ENCODE measurements at places on chromosomes 7 and 10.

DNA sequence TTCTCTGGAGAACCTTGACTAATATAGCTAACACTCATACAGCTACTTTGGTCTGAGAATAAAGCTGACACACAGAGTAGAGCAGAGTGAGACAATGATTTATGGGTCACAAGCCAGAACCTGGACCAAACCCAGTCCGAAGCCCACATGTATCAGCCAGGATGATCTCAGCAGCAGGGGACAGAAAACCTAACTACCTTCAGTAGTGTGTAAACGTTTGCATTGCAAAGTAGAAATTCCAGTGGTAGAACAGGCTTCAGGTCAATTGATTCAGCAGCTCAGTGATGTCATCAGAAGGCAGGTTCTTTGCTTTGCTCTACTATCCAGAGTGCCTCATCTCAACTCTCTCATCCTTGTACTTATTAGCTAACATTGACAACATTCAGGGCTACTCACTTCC is 62.5 kb upstream of the PALS2 start:
- DNase-seq = no peak

- DNase-seq = no peak
Observed at GRCh38 chr7:112407261-112407660, 43.0 kb upstream of the IFRD1 start.

- DNase-seq = no peak
Observed at GRCh38 chr7:94514140-94514889, 4.7 kb downstream of the CASD1 start.

DNA sequence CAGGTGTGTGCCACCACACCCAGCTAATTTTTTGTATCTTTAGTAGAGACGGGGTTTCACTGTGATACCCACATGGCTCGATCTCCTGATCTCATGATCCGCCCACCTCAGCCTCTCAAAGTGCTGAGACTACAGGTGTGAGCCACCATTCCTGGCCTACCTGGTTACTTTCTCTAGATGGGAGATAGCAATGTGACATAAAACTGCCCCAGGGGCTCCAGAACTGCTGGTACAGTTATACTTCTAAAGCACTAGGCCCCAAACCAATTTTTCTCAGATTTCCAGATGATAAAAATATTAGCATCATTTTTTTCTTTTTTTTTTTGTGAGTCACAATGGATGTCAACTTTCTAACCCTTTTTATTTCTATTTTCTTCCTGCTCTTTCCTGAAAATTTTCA is 27.4 kb downstream of the ITGB8 start:
- DNase-seq = no peak

- no peak for DNase-seq
Observed at GRCh38 chr7:31079126-31079823, 27.2 kb downstream of the ADCYAP1R1 start.

DNA sequence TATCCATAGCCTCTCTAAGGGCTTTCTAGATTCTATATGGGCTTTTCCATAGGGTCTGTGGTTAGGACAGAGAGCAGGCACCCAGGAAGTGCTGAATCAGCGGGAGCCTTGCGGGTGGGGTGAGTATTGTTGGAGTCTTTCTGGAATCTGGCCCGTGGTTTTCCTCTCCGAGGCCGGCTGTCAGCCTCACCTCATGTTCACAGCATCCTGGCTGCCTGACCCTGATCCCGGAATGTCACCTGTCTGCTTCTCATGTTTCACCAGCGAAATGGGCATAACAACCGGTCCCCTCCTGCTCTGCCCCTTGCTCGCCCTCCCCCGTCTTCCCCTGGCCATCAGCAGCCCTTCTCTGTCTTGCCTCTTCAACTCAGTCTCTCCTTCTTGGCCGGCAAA is 36.5 kb downstream of the DDIT4 start:
- no peak for DNase-seq

DNA sequence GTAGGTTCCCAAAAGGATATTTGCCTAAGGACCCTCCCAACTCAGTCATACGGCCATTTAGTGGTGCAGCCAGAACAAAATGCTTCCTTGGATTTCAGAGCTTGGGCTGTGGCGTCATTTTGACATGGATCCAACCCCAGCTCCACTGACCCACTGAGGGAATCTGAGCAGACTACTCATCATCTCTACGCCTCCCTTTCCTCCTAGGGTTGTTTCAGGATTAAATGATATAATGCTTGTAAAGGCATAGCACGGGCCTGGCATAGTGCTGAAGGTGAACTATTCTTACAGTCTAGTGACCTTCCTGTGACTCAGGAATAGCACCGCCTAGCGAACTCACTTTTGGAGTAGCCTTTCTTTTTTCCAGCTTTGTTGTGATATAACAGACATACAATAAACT is 70.3 kb upstream of the LOXL4 start:
- no peak for DNase-seq

DNA sequence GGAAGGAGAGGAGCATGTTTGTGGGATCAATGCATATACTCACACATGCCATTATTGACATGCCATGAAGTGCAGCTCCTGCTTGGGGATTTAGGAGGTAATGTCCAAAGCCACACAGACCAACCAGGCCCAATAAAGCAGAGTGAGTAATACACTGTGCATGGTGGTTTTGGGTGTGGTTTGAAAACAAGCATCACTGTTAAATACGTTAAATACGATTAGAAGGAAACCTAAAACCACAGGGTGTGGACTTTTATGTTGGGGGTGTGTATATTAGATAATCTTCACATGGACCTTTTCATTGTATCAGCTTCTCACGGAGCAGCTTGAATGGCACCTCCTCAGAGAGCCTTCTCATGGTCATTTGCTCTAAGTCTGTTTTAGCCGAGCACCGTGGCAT is 10.4 kb upstream of the EIF3A start:
- no peak for DNase-seq

DNA sequence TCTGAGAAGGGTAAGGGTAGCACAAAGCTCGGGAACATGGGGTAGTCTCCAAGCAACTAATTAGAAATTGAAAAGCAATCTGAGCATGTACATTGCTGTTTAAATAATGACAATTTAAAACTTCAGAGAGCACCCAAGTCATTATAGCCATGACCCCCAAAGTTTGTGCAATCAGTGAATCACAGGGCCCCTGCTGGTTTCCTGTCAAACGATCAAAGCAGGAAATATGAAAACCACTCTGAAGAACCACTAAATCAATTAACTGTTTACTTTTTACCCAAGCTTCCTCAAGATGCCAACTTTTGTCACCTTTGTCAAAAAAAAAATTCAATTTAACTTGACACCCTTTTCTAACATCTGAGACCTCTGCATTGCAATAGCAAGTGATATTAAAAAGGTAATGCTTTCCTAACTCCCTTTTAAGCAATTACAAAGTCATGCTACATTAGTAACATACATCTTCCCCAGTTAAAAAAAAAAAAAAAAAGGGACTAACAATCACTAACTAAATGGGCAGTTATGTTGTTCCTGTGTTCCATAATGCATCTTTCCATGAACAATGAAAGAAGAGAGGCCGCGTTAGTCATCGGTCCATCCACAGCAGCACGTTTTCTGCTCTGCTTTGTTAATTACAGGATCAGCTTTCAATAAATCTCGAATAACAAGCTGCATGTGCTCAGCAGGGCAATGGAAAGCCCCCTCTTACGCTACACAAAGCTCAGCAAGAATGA is 80.6 kb downstream of the ETV1 start:
- no peak for DNase-seq

DNA sequence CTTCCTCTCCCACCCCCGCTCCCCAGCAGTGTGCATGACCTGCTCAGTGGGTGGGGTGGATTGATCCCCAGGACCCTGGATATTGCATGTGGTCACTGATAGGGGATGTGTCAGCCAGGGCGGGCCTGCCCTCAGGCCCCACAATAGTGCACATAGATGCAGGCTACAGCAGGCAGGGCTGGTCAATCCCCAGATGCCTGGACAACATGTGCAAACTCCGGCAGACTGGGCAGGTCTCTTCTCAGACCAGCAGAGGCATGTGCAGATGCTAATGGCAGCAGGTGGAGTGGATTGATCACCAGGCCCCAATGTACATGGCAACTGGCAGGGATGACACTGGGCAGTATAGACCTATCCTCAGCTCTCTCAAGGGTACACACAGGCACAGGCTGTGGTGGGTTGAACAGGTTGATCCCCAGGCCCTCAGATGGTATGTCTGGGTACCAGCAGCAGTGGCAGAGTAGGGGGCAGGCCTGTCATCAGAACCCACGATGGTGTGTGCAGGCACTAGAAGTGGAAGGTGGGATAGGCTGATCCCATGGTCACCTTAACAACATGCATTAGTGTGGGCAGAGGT is 98.6 kb downstream of the LANCL2 start:
- no peak for DNase-seq

DNA sequence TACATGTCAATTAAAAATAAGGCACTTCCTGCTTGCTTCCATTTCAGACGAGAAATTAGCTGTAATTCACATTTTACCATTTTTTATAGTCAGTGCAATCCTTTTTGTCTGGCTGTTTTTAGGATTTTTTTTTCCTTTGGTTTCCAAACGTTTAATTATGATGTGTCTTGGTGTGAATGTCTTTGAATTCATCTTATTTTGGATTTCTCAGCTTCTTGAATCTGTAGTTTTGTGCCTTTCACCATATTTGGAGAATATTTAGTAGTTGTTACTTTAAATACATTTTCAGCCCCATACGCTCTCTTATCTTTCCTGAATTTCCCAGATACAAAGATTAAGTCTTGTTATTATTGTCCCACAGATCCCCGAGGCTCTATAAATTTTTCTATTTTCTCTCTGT is 2.4 kb upstream of the SCART1 start:
- no peak for DNase-seq

DNA sequence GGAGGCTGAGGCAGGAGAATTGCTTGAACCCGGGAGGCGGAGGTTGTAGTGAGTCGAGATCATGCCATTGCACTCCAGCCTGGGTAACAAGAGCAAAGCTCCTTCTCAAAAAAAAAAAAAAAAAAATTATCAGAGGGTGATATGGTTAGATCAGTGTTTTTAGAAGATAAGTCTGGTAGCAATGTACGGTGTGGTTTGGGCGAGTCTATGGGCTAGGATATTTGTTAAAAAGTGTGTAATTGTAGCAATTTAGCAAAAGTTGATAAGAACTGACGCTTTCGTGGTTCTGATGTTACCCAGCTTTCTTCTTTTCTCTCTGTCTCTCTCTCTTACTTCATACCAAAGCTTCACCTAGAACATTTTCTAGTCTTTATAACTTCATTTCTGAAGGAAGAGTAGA is 6.9 kb upstream of the CYP51A1 start:
- no peak for DNase-seq

DNA sequence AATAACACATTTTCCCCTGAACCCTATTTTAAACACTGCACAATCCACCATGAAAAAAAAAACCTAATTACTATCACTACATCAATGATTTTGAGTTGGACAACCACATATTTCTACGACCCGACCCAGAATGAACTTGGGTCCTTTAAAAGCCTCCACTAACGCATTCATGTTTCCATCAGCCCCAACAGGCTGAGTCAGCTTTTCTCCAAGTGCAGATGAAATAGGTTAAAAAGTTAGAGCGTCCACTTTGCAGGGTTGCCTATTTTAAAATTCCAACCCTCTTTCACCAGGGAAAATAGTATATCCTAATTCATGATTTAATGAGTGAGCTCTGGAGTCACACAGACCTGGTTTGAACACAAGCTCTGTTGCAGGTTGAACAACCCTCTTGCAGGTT is 501.0 kb upstream of the SORCS1 start:
- no peak for DNase-seq

DNA sequence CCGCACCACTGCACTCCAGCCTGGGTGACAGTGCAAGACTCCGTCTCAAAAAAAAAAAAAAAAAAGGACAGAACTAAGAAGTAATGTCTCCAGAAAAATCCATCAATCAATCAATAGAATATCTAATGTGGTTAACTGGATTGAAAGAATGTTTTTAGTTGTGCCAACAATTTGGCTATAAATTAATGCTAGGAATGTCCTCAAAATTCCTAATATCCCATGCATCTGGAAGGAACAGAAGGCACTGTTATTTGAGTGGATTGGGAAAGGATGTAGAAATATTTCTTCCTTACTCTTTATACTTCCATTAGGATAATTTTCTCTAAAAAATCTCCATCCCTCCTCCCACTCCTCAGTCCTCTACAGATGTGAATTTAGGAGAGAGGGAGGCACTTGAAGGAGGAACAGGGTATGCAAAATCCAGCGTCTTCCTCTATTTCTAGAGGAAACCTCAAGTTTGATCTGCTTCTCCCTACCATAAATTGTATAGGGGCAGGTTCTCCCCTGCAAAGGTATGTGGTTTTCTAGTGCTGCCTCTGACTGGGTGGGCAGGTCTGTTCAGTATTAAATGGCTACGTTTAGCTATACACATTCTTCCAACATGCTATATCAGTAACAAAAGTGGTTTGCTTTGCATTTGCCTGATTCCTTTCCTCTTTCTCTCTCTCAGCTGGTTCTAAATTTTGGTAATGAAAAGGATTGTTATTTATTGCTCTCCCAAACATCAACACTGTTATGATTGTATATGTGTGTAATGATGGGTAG is 54.1 kb downstream of the RNLS start:
- DNase-seq = no peak

DNA sequence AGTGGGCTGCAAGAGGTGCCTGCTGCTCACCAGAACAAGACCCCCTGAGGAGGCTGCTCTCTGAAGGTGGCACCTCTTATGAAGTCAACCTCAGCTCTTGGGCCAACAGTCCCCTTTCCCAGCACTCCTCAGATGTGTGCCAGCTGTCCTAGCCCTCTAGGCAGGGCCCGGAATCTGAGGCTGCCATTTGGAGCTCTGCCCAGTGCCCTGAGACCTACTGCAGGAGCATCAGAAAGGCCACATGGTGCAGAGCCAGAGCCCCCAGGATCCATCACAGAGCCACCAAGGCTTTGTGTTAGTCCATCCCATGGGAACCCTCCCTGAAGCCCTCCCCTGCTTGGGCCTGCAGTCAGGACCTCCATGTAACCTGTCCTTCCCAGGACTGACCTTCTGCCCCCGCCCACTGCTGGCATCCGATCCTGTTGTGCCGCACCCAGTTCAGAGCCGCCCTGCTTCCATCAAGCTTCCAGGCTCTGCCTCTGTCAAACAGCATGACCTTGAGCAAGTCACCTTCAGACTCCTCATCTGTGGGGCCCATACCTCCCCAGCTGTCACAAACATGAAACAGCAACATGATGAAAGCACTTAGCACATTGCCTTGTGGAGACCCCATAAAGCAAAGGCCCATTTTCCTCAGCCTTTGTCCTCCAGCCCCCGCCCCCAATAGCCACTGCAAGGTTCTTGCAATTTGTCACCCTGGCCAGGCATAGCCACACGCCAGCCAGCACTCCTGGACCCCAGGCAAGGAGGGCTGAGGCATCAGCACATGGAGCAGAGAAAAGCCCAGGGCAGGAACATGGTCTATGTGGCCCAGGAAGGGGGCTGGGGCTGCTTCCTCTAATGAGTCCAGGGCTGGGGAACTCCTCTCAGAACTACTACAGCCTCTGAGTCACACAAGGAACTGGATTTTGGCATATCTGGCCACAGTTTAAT is 51.7 kb downstream of the GRID1 start:
- no peak for DNase-seq

Data from activated naive CD4-positive, alpha-beta T cell (primary cell).